Sigmoid colon (tissue), 7 donors: ENCODE measurements at places on chromosomes 5 and 9. TPM values are rescaled to one million over a fixed set of nuclear protein-coding genes. Genes with fewer than 3 reads are reported as not detected.

The CDC20B gene
- not detected for total RNA-seq

The GPR151 gene
- total RNA-seq, result not detected

The ORM2 gene
- total RNA-seq, result not detected

The SLC6A19 gene
- not detected for total RNA-seq

The RFESD gene
- total RNA-seq, result 2.9 TPM

The KLHL9 gene
- 24.4 TPM for total RNA-seq

The FAM193B gene
- total RNA-seq, result 39.6 TPM

The PCDHGA6 gene
- 5.8 TPM for total RNA-seq

The PDCD1LG2 gene
- 1.4 TPM for total RNA-seq

The SIGMAR1 gene
- 74.7 TPM for total RNA-seq
